ENCODE measurements at places on chromosomes 1 and 21.

- DNase-seq, result peak; percentile 93
Observed at GRCh38 chr1:43227143-43227764, 42.5 kb upstream of the TMEM125 start.

GRCh38 chr1:844472-845026, 79.2 kb upstream of the SAMD11 start:
- peak; percentile 48 for DNase-seq

DNA sequence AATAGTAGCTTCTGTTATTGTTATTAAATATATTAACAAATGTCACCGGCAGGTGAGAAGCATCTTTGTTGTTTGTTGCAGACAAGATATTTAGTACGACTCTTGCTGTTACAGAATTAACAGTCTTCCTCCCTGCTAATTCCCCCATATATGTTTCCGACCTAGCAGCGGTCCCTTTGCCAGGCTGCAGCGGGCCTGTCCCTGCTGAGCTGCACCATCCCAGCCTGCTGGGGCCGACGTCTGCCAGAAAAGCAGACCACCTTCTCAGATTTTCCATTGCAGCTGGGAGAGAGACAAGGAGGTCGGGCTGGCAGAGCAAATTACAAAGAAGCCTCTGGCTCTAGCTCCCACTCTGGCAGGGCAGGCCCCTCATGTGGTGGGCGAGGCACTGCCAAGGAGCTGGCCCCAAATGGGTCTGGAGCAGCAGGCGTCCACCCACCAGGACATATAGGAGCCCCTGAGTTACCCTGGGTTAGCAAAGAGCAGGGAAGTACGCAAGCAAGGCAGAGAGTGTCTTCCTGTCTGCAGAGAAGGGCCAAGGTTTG, 142.7 kb downstream of the FOXD2 start:
- no peak for DNase-seq

DNA sequence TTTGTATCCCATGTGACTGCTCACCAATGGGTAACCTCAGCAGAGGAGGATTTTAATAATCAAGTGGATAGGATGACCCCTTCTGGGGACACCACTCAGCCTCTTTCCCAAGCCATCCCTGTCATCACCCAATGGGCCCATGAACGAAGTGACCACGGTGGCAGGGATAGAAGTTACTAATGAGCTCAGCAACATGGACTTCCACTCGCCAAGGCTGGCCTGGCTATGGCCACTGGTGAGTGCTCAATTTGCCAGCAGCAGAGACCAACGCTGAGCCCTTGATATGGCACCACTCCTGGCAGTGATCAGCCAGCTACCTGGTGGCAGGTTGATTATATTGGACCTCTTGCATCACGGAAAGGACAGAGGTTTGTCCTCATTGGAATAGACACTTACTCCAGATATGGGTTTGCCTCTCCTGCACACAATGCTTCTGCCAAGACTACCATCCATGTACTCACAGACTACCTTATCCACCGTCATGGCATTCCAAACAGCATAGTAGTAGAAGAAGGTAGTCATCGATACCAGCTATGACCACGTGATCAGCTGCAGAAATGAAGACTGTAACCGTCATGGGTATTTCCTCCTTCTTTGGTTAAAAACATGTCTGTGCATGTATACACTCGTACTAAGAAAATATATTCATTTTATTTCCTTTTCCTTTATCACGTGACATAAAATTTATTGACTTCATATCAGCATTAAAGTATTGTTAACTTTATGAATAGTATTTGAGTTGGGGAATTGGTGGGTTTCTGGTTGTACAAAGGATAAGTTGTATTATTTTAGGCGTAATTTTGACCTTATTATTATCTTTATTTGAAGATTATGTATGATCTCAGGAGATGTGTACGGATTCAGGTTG, 562.6 kb downstream of the PTPRU start:
- DNase-seq, result no peak

- no peak for DNase-seq
Observed at GRCh38 chr21:41778930-41779600, 12.2 kb upstream of the RIPK4 start.

DNA sequence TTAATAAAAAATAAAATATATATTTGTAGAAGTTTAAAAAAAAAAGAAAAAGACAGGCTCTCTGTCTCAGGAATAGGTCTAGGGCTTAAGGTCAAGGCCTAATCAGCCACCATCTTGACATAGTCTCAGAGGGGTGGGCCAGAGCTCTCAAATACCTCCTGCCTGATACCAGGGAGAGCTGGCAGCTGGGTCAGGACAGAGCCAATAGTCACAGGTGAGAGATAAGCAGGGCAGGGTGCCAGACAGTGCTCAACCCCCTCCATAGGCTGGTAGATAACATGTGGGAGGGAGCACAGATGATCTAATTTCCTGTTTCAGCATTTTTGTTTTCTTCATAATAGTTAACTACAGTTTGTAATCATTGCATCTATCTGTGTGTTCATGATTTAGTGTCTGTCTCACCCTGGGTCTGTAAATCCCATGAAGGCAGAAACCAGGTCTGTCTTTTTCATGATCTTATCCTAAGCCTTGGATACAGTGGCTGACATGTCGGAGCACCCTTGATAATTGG, 152.0 kb upstream of the GRIK3 start:
- DNase-seq, result no peak

DNA sequence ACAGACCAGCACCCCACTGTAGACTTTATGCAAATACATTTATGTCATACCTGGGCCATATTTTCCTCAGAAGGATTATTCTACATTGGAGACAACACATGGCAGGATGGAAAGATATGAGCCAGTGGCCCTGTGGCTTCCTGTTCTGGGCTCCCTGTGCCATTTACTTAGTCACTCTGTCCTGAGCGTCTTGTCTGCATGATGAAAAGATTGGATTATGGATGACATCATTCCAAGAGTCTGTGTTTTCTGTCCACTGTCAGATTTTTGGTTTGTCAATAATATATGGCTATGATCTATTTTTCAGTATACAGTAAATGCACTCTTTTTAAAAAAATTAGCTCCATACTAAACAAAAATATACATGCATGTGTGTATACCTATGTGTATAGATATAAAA, 30.8 kb downstream of the IGSF5 start:
- DNase-seq, result no peak

GRCh38 chr21:42865776-42866160, 13.6 kb downstream of the WDR4 start:
- no peak for DNase-seq

DNA sequence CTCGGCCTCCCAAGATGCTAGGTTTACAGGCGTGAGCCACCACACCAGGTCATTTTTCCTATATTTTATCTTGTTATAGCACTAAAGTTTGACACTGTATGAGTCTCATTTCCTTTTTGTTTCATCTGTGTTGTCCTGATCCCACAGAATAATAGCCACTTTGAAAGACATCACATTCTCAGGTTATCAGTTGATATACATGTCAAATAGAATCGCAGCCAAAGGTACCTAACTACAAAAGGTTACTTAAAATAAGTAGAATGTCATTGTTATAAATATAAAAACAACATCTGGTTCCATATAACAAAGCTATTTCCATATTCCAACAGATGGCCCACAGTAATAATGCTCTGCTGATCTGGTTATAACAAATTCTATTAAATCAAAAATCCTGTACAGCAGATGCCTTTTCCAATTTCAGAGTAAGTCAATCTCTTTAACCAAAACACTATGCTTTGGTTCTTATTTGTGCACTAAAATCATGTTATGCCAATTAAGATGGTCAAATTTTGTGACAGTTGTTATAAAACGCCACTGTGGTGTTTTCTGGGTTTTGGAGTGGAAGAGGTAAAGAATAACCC, 6.0 kb downstream of the FOXJ3 start:
- DNase-seq, result no peak

GRCh38 chr1:78141531-78142231, 95.9 kb downstream of the GIPC2 start:
- DNase-seq, result no peak

GRCh38 chr1:205162301-205162700, 40.5 kb upstream of the RBBP5 start:
- no peak for DNase-seq

DNA sequence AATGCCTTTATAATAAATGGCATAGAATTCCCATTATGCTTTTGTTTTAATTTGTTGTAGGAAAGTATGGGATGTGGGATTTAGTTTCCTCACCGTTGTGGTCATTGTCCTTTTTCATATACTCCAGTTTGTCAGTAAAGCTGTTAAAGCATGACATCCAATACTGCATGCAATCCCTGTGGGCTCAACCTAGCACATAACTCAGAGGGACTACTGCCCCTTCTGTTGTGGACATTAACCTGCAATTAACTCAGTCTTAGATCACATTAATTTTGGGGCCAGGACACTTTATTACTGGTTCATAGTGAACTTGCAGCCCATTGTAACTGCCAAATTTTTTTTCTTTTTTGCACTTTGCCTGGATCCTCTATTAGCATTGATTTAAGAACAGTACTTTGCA, 112.5 kb downstream of the DNM3 start:
- no peak for DNase-seq

DNA sequence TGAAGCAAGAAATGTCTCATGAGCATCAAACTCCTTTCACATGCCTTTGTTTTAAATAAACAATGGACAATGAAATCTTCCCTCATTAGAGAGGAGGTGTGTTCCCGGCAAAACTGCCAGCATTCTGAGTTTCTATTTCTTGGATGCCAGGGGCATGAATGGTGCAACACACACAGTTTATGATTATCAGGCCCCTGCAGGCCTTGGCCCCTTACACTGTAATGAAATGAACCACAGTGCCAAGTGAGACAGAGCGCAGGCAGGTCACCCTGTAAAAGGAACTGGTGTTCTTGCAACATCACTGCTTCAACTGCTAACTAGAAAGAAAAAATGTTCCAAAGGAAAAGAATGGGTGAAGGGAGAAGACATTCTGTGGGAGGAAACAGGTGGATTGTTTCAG, 3.8 kb upstream of the PIGC start:
- DNase-seq, result no peak

- DNase-seq, result no peak
Observed at GRCh38 chr1:223355699-223356098, 8.3 kb downstream of the SUSD4 start.

DNA sequence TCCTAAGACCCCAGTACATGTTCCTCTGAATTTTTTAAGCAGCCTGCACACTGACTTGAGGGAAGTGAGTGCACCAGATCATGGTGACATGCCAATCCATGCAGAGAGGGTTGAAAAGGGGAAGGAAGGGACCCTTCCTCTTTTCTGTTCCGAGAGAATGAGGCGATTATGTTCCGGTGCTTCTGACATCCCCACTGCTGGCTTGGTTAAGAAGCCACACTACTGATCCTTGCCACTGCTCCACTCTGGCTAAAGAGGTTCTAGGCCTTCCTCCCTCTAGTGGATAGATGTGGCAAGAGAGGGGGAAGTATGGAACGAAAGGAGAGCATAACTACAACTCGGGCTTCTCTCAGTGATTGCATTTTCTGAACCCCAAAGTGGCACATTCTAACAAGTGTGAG, 1.8 kb upstream of the CYB5R1 start:
- peak; percentile 56 for DNase-seq

- peak; percentile 43 for DNase-seq
Observed at GRCh38 chr1:50611675-50612074, 188.4 kb upstream of the DMRTA2 start.

DNA sequence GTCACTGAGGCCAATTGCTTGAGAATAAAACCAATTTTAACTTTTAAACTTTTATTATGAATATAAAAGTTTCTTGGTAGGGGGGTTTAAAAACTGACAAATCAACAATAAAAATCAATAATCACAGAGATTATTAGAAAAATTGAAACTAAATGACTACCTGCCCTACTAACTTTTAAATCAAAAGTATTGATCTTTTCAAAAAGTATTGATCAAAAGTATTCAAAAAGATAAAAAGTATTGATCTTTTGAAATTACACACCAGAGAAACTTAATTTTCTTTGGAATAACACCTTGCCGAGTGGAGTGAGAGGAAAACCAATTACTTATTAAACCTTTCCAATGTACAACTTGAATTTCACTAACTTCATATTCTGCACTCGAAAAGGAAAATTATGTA, 2.2 kb downstream of the SLC30A1 start:
- no peak for DNase-seq

- DNase-seq, result no peak
Observed at GRCh38 chr1:7462617-7463016, 308.5 kb upstream of the VAMP3 start.

DNA sequence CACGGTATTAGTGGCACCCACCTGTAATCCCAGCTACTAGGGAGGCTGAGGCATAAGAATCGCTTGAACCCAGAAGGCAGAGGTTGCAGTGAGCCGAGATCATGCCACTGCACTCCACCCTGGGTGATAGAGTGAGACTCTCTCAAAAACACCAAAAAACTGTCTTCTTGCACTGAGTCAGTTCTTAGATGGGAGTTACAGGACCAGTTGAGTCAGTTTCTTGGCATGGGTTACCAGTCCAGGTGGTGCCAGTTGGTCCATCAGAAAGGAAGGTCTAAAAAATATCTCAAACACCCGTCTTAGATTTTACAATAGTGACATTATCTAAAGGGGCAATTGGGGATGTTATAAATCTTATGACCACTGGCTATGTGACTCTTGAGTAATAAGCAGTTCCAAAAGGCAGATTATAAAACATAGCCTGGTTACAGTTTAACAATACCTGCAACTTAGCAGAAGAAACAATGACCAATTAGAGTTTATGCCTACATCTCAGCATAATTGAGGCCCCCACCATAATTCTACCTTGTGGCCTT, 206.9 kb upstream of the FGGY start:
- DNase-seq, result no peak

GRCh38 chr1:235511470-235512240, 7.4 kb upstream of the B3GALNT2 start:
- no peak for DNase-seq

GRCh38 chr1:78101514-78101913, 55.7 kb downstream of the GIPC2 start:
- DNase-seq, result no peak

GRCh38 chr1:202568826-202569225, 141.4 kb downstream of the SYT2 start:
- no peak for DNase-seq

- peak; percentile 13 for DNase-seq
Observed at GRCh38 chr1:117685936-117686806, 80.3 kb downstream of the TENT5C start.

DNA sequence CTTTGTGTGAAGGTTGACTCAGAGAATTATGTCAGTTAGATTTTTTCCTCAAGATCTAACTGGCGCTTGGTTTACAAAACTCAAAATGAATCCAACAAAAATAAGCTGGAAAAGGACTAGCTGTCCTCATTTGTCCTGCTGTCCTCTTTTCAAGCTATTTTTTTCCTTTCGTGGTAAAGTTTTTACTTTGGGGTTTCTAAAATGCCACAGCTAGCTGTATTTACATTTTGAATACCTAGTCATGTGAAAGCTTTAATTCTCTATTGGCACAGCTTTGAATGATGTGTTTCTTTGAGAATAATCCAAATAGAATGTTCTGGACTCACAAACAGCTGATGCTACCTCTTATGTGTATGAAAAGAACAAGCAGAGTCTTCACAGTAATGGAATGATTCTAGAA, 673.6 kb upstream of the NR5A2 start:
- no peak for DNase-seq

- DNase-seq, result no peak
Observed at GRCh38 chr1:159005676-159006075, 4.0 kb upstream of the IFI16 start.

All from activated CD8-positive, alpha-beta T cell treated with anti-CD3 and anti-CD28 coated beads for 36 hours (primary cell).